LNCaP clone FGC (cell line): ENCODE measurements at places on chromosomes 16 and 17.
A peak's percentile ranks its signal among the peaks of the same experiment; 100 is the strongest.

- peak; percentile 82 for DNase-seq
These were observed 19.3 kb upstream of the CLEC3A start for GRCh38 chr16:78002915-78003538.

DNA sequence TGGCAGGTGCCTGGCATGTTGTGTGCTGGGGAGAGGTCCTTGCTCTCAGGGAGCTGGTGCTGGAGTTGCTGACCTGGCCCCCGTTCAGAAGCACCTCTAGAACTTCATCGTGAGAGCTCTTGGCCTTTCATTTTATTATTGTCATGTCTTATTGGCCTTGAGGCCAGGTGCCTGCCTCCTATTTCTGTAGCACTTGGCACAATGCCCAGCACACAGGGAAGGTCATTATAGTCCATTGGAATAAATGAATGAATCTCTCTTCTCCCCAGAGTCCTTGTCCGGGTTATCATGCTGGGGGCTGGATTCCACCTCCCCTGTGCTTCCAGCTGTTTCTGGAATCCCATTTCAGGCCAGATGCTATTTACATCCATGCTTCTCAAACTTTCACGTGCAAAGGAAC, 169.2 kb downstream of the HAPSTR1 start:
- no peak for DNase-seq

GRCh38 chr16:61921373-61921772, 114.9 kb downstream of the CDH8 start:
- no peak for DNase-seq

DNA sequence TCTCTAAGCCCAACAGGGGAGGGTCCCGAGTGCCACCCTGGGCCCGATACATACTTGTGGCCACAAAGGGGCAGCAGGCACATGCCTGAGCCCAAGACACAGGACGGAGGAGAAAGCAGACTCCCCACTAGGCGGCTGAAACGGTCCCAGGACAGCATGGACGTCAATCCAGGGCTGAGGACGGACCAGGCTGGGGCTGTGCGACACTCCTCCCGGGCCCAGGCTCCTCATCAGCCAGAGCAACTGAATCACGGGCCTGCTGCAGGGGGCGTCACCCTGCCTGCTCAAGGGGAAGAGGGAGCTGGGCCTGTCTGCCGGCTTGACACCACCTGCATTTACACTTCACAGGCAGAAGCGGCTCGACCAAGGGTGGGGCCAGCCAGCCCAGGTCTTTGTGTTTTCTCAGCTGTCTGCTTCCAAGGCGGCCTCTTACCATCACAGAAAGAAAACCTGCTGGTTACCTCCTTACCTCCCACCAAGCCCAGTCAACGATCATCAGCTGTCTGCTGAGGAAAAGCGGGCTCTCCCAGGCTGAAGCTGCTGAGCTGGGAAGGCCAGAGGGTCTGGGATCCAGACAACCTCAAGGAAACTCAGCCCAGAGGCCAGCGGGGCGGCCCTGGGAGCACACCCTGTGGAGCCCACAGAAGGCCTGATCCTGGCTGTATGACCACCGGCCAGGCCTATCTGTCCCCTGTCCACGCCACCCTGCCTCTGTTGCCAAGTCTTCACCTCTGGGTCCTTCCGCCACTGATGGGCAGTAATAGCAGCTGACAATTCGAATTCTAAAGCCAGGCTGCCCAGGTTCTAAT, 26.4 kb downstream of the KIFC3 start:
- DNase-seq, result no peak

GRCh38 chr16:50550035-50550434, 1.8 kb downstream of the NKD1 start:
- DNase-seq, result no peak

GRCh38 chr17:1484676-1485422, 7.6 kb downstream of the MYO1C start:
- DNase-seq, result peak; percentile 75

DNA sequence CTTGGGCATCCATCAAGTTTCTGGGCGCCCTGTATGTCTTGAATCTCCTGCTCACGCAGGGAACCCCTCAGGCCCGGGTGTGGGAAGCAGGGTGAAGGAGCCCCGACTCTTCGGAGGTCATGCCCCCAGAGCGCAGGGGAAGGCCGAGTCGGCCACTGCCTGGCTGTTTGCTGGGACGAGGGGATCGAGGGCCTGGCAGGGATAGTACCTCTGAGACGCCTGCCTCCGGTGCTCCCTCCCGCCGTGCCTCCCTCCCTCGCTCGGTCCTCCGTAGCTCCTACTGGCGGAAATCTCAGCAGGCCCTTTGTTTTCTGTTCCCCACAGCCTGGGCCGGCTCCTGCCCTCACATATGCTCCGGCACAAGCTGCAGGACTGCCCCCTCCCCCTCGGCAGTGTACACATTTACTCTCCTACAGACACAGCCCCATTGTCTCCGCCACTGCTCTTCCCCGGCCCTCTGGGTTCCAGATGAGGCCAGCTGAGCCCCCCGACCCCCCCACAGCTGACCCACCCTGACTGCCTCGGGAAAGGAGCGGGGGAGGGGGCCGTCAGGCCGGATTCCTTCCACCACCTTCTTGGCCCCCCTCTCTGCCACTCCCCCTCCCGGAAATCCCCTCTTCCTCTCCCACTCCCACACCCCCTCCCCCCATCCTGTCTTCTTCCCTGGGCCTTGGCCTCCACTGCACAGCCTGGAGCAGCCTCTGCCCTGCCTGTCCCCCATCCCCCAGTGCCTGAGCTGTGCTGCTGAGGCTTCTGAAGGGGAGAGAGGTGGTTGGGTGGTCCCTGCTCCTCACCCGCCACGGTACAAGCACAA, 1.4 kb downstream of the TRAF4 start:
- DNase-seq, result no peak

GRCh38 chr16:57406881-57407280, 2.3 kb downstream of the CCL17 start:
- no peak for DNase-seq

GRCh38 chr17:81026266-81027036, 8.5 kb upstream of the BAIAP2 start:
- no peak for DNase-seq

GRCh38 chr16:5642436-5642835, 544.8 kb upstream of the EEF2KMT start:
- DNase-seq, result no peak

DNA sequence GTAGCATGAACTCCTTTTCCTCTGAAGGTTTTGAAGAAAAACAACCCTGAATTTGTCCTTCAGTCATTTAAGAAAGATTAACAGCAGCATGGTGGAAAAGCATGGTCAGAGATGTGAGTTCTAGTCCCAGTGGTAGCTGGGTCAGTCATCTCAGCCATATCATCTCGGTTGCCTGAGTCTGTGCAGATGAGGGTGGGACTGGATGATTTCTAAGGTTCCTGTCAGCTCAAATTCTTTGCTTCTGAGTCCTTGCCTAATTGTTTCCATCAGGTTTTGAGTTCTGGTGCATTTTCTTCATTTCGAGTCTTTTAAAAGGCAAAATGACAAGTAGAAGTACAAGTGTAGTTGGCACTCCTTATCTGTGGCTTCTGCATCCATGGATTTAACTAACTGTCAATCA, 63.9 kb downstream of the TNRC6C start:
- DNase-seq, result no peak

DNA sequence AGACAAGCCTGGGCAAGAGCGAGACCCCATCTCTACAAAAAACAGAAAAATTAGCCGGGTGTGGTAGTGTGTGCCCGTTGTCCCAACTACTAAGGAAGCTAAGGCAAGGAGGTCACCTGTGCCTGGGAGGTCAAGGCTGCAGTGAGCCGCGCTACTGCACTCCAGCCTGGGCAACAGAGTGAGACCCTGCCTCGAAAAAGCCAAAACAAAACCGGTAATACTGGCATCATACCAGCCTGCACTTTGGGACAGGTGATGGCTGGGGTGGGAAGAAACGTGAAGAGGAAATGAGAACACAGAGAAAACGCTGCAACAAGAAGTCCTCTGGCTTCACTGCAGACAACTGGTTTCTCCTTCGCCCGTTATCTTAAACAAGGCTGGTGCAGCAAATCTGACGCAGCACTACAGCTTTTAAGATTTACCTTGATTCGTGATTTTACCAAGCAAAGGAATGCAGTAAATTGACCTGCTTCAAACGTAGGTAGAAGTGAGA, 725 bp upstream of the CASC3 start:
- no peak for DNase-seq
